Cerebellar cortex (tissue), 1 donor: ENCODE measurements at places on chromosomes 16 and 17.

GRCh38 chr17:51427323-51427811 lies 167.0 kb downstream of the UTP18 start:
- DNase-seq, result no peak

GRCh38 chr17:80995131-80995530 lies 3.5 kb downstream of the CHMP6 start:
- no peak for DNase-seq

- no peak for DNase-seq
These were observed 155.2 kb upstream of the EEF2KMT start for GRCh38 chr16:5252791-5253190.

DNA sequence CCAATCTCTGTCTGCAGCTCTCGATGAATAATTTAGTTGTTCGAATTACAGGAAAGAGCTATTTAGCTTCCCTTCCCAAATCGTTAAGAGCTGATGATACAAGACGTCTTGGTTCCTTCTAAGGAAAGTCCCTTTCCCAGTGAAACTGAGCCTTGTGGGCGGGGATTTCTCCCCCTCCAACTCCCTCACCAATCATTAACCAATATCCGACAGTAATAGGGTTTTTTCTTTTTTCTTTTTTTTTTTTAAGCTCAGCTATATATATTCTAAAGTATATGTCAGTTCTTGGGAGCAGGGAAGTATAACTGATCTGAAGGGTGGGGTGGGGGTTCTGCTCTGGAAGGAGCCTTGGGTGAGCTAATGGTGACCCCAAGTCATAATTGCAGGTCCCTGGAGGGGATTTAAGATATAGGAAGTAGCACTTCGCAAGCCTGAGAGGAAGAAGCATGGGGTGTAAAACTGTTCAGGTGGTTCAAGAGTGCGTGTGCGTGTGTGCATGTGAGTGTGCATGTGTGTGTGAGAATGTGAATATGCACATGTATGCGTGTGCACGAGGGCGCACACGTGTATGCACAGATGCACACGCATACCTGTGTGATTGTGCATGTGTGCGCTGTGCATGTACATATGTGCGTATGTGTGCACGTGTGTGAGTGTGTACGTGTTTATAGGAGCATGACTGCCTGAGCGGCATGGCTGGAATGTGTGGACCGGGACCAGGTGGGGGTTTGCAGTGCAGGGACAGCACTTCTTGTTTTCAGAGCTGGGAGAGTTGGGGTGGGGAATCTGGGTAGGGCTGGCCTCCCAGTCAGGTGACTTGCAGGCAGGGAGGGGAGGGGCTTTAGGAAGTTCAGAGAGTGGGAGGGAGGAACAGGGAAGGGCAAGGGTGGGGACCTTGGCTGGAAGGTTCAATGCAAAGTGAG lies 42.7 kb downstream of the SOCS3 start:
- DNase-seq, result peak; percentile 76

GRCh38 chr17:65085397-65085796 lies 28.9 kb upstream of the GNA13 start:
- DNase-seq, result no peak

GRCh38 chr17:75503337-75503950 lies 11.9 kb downstream of the CASKIN2 start:
- DNase-seq, result no peak

DNA sequence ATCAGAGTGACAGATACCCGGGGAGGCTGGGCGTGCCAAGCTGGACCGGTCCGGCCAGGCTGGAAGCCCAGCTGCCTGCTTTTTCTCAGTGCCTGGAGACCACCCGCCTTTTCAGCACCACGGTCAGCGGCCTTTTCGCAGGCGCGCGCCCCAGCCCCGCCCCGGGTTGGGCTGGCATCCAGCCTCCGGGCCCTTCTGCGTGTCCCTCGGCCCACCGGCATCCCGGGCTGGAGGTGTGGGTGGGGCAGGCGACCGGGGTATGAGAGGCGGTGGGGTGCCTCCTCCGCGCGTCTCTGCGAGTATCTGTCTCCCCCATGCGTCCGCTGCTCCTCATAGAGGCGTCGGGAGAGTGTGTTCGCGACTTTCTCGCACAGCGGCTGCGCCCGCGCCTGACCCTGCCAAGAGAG lies 102.5 kb downstream of the MRM1 start:
- peak; percentile 45 for DNase-seq
